Anterior cingulate cortex (tissue), 58 donors: ENCODE measurements at places on chromosomes 5 and 9.

- DNase-seq = no peak
These were observed 119.7 kb downstream of the INSYN2B start for GRCh38 chr5:169860585-169860984.

DNA sequence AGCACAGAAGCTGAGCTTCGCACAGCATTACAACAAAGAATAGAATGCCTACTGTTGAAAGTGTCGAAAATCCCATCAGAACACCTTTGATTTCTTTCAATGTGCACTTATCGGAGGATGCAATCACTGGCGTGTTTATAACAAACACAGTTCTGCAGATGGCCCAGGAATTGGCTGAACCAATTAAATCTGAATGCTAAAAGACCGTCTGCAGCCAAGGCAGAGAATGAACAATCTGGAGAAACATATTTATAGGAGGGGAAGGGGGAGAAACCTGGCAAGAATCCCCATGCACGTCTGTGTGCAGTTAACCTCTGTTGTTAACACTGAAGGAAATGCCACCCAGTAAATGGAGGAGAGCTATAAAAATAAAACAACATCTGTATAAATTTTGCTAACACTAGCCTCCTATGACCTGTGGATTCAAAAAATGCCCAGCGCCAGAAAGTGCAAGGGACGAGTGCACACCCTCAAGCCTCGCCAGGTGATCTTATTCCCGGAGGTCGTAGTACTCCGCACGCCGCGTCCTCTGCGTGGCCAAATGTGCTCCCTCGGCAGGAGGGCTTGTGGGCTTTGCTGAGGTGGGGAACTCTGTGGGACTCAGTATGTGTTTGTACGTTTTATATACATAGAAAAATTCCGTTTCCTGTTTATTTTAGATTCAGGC, 56.8 kb downstream of the PTCH1 start:
- DNase-seq = no peak

GRCh38 chr9:17480966-17481365, 97.9 kb upstream of the SH3GL2 start:
- DNase-seq = no peak

DNA sequence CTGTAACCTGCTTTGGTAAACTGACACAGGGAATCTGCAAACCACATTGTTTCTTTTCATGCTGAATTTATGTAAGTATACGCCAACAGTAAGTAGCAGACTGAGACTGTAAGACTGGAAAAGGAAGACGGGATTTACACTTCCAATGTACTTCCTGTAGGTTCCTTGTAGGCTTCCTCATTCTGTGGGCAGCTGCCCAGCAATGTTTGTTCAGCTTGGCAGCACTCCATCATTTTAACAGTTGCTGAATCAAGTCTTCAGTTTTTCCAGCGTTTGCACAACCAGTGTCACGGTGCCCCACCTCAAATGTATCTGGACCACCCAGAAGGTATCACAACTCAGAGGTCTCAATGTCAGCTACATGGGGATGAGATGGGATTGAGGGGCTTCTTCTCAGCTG, 232.6 kb downstream of the PRDM9 start:
- DNase-seq = no peak

DNA sequence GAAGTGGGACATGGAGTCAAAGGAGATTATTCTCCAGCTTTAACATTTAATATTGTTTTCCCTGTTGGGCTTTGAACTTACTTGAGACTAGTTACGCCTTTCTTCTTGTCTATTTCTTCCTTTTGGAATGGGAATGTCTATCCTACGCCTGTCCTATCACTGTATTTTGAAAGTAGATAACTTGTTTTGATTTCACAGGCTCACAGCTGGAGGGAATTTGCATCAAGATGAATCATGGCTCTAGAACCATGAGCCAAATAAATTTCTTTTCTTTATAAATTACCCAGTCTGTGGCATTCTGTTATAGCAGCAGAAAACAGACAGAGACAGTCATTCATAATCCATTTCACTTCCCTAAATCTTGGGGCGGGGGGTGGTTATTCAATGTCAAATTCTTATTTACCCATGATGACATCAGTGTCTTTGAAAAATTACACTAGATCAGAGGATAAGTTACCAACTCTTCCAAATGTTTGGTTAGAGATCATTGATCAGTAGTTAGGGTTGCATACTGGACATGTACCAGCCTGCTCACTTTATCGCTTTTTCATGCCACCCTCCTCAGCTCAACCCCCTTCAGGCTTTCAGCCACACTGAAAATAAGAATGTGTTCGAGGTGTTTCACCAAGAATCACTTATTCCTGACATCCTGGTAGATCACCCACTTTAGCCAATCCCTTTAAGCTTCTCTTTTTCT, 419.6 kb upstream of the PIK3R1 start:
- no peak for DNase-seq

- no peak for DNase-seq
These were observed 30.4 kb downstream of the AHRR start for GRCh38 chr5:351921-352245.

GRCh38 chr5:115246361-115246991, 16.2 kb downstream of the PGGT1B start:
- no peak for DNase-seq

GRCh38 chr9:4939118-4939561, 45.9 kb upstream of the JAK2 start:
- no peak for DNase-seq

DNA sequence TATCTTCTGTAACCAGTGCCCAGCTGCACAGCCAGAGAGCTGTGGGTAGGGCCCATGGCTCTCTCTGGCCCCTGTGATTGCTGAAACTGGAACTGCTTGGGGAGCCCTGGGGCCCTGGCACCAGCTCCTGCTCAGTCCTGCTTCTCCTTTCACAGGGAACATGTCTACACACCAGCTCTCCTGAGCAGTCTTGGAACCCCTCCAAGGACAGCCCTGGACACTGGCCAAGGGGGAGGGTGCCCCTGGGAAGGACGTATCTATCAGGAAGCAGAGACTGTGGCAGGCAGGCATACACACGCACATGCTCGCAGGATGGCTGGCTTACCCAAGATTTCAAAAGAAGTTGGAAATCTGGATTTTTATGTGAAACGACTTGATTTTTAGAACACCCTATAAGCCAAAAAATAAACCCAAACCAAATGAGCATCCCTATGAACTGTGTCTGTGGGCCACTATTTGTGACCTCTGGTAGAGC, 8.8 kb upstream of the TRAF1 start:
- peak; percentile 82 for DNase-seq

GRCh38 chr5:152349683-152350526, 55.2 kb downstream of the NMUR2 start:
- DNase-seq = no peak

GRCh38 chr5:177133096-177133852, at the start of gene NSD1:
TSS of gene NSD1 (plus strand) at chr5:177133773. CDS start at chr5:177135104, 1,331 bp downstream.
- DNase-seq = peak; percentile 92

DNA sequence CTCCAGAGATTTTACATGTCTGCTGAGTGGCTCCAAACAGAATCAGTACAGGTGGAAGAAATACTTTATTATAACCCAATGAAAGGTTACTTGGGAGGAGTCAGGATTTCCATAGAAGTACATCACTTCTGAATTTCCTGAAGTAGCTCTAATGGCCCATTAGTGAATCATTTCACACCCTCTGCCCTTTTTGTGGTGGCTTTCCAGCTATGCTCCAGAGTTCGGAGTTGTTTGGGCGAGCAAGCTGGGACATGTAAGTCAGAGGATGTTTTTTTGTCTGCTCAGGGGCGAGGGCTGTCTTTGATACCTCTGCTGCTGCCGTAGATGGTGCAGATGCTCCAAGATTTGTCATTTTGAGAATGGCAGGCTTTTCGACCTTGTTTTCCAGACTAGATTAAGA, 226.1 kb downstream of the GOLPH3 start:
- no peak for DNase-seq

- DNase-seq = no peak
These were observed 327.8 kb upstream of the ADCY2 start for GRCh38 chr5:7068156-7068555.

- DNase-seq = peak; percentile 61
These were observed 546 bp downstream of the DNAJB5 start for GRCh38 chr9:34989946-34990635.

GRCh38 chr5:140228364-140228837, 53.4 kb downstream of the CYSTM1 start:
- DNase-seq = no peak

DNA sequence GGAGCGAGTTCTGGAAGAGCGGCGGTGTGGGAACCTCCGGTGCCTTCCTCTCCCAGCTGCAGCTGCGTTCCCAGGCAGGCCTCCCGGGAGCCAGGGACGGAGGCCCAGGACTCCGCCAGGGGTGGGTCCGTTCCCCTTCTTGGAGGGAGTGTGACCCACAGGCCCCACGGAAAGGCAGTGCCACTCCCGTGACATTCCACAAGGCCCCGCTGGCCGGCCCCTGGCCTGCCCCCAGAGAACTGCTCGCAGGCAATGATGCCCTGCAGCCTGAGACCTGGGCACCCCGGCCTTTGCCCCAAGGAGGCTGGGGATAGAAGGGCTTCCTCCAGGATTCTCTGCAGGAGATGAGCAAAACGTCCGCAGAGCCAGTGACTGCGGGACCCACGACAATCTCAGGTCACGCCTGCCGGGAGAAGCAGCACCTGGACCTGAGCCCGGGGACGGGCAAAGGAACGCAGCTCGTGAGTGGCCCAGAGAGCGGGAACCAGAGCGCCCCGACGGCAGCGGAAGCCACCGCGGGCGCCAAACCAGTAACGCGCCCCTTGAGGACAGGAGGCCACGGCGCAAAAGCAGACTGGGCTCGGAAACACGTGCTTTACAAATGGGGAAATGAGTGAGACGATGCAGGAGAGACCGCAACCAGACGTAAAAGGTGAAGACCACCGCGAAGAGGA, 9.3 kb downstream of the OBP2B start:
- no peak for DNase-seq

DNA sequence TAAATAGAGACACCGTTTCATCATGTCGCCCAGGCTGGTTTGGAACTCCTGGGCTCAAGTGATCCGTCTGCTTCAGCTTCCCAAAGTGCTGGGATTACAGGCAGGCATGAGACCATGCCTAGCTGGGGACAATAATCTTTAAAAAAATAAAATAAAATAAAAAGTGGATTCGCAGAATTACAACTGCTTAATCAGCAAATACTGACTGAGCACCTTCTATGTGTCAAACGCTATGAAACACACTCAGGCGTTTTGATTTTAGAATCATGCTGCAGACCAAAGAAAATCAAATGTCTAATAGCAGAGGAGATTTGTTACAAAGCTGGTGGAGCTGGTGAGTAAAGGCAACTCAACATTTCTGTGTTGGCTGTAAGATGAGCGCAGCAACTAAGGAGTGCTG, 22.7 kb upstream of the SH3RF2 start:
- no peak for DNase-seq

GRCh38 chr5:96226941-96227552, 206.0 kb downstream of the PCSK1 start:
- peak; percentile 55 for DNase-seq

- DNase-seq = no peak
These were observed 292.2 kb downstream of the GAS1 start for GRCh38 chr9:86655147-86655546.

- DNase-seq = no peak
These were observed 304.0 kb downstream of the TLR4 start for GRCh38 chr9:118008246-118008645.

GRCh38 chr9:120985819-120986222, 59.2 kb upstream of the TRAF1 start:
- no peak for DNase-seq

DNA sequence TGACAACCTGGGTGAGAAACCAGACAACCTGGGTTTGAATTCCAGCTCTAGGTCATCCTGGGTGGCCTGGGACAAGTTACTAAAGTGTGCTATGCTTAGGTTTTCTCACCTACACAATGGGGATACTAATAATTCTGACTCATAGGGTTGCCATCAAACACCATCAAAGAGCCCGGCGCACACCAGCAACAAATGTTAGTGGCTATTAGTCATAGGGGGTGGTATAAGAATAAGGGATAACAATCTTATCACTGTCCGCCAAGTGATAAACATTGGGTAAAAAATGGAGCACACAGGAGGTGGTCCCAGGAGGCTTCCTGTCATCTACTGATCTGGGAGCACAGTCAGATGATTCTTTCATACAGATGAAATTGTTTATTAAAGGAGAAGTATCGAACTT, 61.4 kb upstream of the AFAP1L1 start:
- DNase-seq = no peak

DNA sequence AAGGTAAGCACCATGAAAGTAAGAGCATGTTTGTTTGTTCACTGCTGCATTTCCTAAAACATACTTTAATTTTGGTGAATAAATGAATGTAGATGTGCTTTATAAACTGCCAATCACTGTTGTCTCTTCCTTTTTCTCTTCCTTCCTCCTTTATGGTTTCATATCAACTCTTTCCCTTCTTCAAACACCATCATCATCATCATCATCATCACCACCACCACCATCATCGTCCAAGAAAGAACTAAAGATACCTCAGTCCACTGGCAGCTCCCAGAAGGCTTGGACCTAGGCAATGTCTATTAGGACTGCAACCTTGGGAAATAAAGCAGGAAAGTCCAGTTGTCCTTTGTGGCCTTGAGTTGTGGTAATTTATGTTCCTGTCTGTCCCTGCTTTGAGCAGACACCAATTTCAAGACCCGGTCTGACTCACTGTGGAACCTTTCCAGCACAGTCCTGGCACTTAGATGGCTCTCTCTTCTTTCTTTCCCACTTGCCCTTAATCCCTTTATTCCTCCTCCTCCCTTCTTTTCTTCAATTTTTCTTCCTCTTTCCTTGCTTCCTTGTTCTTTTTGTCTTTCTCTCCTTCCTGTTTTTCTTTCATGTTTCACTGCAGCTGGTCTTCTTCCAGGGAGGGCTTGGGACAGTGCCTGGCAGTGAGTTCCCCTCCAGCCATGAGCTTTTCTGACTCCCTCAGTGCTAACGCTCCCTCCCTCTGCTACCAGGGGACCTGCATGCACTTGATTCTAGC, 99.3 kb downstream of the ANGPTL2 start:
- DNase-seq = no peak

GRCh38 chr9:3027210-3027609, 183.3 kb upstream of the PUM3 start:
- no peak for DNase-seq

GRCh38 chr5:122705851-122706250, 69.0 kb upstream of the SNX2 start:
- no peak for DNase-seq

GRCh38 chr9:33229359-33230114, 10.4 kb upstream of the SPINK4 start:
- no peak for DNase-seq

DNA sequence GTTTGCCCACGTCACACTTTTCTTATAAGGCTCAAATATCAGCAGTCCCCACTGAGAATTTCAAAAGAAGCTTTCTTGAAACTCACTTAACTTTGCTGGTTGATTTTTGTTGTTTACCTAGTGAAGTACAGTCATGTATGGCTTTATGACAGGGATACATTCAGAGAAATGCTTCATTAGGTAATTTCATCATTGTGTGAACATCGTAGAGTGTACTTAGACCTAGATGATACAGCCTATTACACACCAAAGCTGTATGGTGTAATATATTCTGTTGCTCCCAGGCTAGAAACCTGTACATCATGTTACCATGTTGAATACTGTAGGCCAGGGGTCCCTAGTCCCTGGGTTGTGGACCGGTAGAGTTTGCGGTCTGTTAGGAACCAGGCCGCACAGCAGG, 177.0 kb downstream of the ARRDC3 start:
- no peak for DNase-seq

GRCh38 chr9:98721643-98722042, 12.9 kb upstream of the GABBR2 start:
- DNase-seq = no peak
